ENCODE measurements at places on chromosomes 1 and 21.

- no peak for DNase-seq
Observed at GRCh38 chr1:161721738-161722343, 497 bp downstream of the FCRLB start.

- DNase-seq, result no peak
Observed at GRCh38 chr21:29701676-29702075, 238.1 kb downstream of the GRIK1 start.

DNA sequence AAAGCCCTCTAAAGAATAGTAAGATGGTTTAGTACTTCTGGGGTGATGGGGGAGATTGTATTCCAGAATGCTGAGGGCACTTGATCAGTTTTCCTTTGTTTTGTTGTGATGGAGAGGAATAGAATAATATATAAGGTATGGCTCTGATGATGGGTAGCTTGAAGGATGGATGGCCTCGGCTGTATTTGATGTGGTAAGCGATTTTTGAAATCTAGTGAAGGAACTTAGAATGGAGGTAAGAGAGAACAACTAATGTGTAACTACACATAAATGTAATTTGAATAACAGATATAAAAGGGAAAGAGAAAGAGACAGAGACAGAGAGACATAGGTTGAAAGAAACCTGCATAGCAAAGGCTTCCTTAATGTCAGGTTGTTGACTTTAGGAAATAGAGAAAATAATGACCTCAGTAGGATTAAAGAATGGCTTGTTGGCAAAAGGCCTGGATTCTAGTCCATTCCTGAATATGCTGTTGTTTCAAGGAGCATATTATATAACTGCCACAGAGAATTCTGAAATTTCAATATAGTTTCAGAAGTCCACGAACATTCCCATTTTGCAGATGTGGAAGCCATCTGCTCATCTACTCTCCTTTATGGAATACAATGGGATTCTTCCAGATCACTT, 58.7 kb downstream of the NIBAN1 start:
- DNase-seq, result no peak

- no peak for DNase-seq
Observed at GRCh38 chr1:47694011-47694890, 256.4 kb downstream of the FOXD2 start.

- no peak for DNase-seq
Observed at GRCh38 chr1:43232482-43232881, 37.3 kb upstream of the TMEM125 start.

DNA sequence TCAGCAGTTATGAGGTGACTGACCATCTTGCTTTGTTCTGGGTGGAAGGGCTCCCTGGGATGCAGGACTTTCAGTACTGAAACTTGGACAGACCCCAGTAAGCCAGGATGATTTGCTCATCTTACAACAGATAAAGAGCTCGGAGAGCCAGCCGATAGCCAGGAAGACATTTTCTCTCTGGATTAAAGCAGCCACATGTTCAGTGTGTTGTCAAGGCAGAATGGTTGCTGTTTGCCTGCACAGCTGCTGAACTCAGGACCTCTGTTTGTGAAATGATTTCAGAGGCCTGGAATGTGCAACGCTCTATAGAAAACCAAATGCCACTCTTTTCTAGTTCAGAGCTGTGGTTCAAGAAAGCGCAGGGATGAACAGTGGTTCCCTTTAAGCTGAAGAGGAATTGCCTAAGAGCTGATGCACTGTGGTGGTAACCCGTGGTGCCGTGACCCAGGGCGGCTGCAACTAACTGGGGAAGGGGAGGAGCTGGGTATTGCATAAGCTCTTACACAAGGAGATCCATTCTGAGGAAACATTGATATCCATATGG, 40.7 kb downstream of the CASQ2 start:
- DNase-seq, result no peak

DNA sequence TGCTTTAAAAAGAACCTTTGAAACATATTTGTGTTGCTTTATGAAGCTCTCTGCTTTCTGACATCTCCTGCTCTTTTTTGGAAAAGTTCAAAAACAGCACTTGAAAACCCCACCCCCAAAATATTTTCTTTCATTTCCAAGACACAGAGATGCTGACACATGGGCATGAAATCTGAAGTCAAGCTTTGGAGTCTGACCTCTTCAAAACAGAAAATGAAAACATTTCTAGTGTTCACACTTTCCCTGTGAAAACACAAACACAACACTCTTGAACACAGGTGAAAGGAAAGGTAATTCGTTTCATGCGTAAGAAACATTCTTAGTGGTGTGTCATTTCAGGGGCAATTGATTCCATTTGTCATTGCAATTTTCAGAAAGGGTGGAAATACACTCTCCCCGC, 10.8 kb downstream of the NGF start:
- no peak for DNase-seq

GRCh38 chr1:165011991-165012531, 344.5 kb downstream of the LMX1A start:
- no peak for DNase-seq

- DNase-seq, result no peak
Observed at GRCh38 chr1:28010969-28011368, 51.2 kb downstream of the XKR8 start.

- no peak for DNase-seq
Observed at GRCh38 chr1:84704872-84705417, 14.7 kb upstream of the SSX2IP start.

GRCh38 chr1:225769687-225770086, 7.9 kb upstream of the SRP9 start:
- no peak for DNase-seq

- no peak for DNase-seq
Observed at GRCh38 chr1:1922956-1923833, 4.1 kb upstream of the TMEM52 start.

- no peak for DNase-seq
Observed at GRCh38 chr1:145891143-145891542, 5.5 kb upstream of the ANKRD35 start.

DNA sequence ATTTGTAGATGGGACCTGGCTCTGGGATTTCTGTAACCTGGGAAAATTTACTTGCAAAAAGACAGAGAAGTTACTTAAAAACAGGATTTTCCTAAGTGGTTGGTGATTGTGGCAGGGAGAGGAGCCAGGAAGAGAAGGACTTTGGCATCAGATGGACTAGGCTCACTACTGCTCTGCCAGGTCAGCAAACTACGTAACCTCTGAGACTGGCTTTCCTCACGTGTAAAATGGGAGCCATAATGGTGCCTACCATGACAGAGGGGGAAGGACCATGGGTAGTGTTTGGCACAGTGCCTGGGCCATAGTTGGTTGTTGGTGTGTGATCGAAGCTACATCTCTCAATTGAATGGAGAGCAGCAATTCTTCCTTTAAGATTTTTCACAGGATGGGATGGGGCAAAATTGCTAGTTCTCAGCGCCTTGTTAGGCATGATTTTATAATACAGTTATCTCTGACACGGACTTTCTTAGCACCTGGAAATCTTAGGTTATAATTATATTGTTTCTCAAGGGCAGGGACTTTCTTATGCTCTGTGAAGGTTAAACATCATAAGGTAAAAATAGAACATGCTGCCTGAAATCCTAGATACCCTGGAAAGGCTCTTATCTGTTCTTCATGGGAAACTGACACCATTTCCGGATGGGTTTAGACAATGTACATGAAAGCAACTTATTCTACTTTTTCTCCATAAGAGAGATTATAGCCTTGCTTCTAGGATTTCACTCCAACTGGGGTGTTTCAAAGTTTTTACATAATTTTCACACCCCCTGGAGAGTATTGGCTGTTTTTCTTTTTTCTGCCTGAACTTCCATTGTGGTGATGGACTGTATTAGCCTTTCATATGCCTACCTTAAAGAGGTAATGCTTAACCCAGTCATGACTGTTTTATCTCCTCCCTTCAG, 10.9 kb downstream of the ROR1 start:
- no peak for DNase-seq

- no peak for DNase-seq
Observed at GRCh38 chr1:106584676-106585075, 471.8 kb upstream of the PRMT6 start.

DNA sequence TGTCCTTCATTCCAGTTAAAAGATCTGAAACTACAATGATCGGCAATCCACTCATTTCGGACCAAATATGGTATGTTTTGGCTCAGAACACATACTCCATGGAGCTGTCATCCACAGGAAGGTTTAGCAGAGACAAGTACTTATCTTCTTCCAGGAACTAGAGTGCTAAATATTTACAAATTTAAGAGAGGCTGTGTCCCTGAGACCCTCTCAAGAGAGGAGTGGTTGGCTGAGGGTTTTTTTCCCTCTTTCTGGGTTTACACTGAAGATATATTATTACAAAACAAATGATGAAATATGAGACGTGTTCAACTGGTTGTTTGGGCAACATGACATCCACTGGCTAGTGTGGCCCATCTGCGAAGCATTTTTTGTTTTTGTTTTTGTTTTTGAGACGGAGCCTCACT, 25.9 kb upstream of the NID1 start:
- DNase-seq, result no peak

GRCh38 chr1:184004935-184005334, 32.6 kb downstream of the COLGALT2 start:
- DNase-seq, result no peak

DNA sequence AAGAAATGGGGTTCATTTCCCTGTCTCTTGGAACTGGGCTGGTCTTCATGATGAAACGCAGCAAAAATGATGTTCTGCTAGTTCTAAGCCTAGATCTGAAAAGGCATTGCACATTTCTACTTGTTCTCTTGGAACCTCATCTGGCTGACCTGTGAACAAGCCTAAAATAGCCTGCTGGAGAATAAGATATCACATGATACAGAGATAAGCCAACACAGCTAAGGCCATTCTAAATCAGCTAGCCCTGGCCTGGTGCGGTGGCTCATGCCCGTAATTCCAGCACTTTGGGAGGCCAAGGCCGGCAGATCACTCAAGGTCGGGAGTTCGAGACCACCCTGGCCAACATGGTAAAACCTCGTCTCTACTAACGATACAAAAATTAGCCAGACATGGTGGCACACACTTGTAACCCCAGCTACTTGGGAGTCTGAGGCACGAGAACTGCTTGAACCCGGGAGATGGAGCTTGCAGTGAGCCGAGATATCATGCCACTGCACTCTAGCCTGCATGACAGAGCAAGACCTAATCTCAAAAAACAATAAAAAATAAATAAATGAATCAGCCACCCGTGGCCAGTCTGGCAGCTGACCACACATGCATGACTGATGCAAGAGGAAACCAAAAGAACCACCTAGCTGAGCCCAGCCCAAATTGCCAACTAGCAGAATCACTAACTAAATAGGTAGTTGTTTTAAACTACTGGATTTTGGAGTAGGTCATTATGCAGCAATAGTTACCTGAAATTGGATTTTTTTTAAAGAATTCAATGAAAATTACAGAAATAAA, 18.0 kb downstream of the CD244 start:
- no peak for DNase-seq
